ENCODE measurements at places on chromosomes 13 and 19. TPM values are rescaled to one million over a fixed set of nuclear protein-coding genes. Genes with fewer than 3 reads are reported as not detected.

Gene ERF
- total RNA-seq: 75.0 TPM

Gene CYP2F1
- total RNA-seq: not detected

Gene KCNC3
- total RNA-seq: 1.5 TPM

Gene F7
- total RNA-seq: not detected

Gene MEIS3
- total RNA-seq: 8.0 TPM

Gene ANGPTL4
- total RNA-seq: 2.8 TPM

Gene NLRP7
- not detected for total RNA-seq

Gene NKPD1
- total RNA-seq: not detected

Gene KIR3DL2
- total RNA-seq: not detected

Gene CKAP2
- total RNA-seq: 39.1 TPM

Gene KLK1
- total RNA-seq: not detected

Gene S1PR4
- total RNA-seq: 9.9 TPM

Gene ADM5
- total RNA-seq: 11.6 TPM

Gene TEKTIP1
- total RNA-seq: not detected

Gene C2CD4C
- 0.98 TPM for total RNA-seq

Gene ADAMTSL5
- total RNA-seq: 3.8 TPM

Gene LILRA1
- total RNA-seq: not detected

Gene ITGBL1
- total RNA-seq: not detected

Gene CATSPERD
- total RNA-seq: not detected

Gene ZNF615
- total RNA-seq: 8.3 TPM

Gene ZNF415
- total RNA-seq: 1.1 TPM

Gene ARHGAP45
- total RNA-seq: 12.4 TPM

Gene REEP6
- 4.6 TPM for total RNA-seq

Gene POSTN
- total RNA-seq: 1.6 TPM

Gene ZNF491
- total RNA-seq: 0.38 TPM

Gene ZNF525
- total RNA-seq: 5.3 TPM

Gene SSC5D
- total RNA-seq: 0.53 TPM

Gene SPHK2
- 16.5 TPM for total RNA-seq

Gene ZNF578
- total RNA-seq: 0.53 TPM

Gene ACTMAP
- 2.2 TPM for total RNA-seq

Gene MIR17HG
- total RNA-seq: 27.4 TPM

Gene IFNL1
- not detected for total RNA-seq

Gene OPA3
- 7.5 TPM for total RNA-seq
